ENCODE measurements at places on chromosomes 7 and 10. TPM values are rescaled to one million over a fixed set of nuclear protein-coding genes. Genes with fewer than 3 reads are reported as not detected.

Gene CALHM1
- total RNA-seq, result 0.40 TPM

Gene MRC1
- total RNA-seq, result 0.15 TPM

Gene MALSU1
- total RNA-seq, result 42.0 TPM

Gene ABCC2
- 2.9 TPM for total RNA-seq

Gene NPFFR1
- total RNA-seq, result not detected

Gene HILPDA
- total RNA-seq, result 14.5 TPM

Gene ASAH2
- 1.8 TPM for total RNA-seq

- no peak overlapping the region for H3K27ac ChIP-seq
- no peaks in the 10 kb centered on the region for H3K4me1 ChIP-seq
- H3K27me3 ChIP-seq, result no peaks in the 10 kb centered on the region
- no peak for DNase-seq
Measured at GRCh38 chr10:51920672-51921071, 221.3 kb upstream of the CSTF2T start.

DNA sequence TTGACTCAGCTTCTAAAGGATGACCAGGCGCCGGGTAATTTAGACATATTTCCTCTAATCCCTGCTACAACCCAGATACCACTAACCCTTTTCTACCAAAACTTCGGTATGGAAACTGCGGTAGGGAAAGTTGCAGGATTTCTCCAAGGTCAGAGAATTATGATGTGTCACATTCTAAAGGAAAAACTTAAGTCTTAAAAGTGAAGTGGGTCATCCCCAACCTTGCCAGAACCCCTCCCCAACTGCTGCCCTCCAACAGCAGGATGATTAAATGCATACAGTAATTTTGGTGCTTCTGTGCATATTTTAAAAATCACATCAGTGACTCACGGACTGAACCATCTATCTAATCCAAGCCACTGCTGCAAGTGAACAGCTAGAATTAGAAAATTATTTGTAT lies 52.7 kb downstream of the GRB10 start:
- H3K36me3 ChIP-seq, result no peaks in the 10 kb centered on the region
- no peak overlapping the region for H3K27ac ChIP-seq
- H3K27me3 ChIP-seq, result peaks cover 7% of the 10 kb centered on the region
- H3K4me3 ChIP-seq, result no peak overlapping the region

GRCh38 chr7:107613948-107614347 lies 33.9 kb downstream of the BCAP29 start:
- H3K27ac ChIP-seq, result no peak overlapping the region
- peaks cover 39% of the 10 kb centered on the region for H3K36me3 ChIP-seq
- no peak overlapping the region for H3K4me3 ChIP-seq
- H3K27me3 ChIP-seq, result no peaks in the 10 kb centered on the region
- no peaks in the 10 kb centered on the region for H3K4me1 ChIP-seq

DNA sequence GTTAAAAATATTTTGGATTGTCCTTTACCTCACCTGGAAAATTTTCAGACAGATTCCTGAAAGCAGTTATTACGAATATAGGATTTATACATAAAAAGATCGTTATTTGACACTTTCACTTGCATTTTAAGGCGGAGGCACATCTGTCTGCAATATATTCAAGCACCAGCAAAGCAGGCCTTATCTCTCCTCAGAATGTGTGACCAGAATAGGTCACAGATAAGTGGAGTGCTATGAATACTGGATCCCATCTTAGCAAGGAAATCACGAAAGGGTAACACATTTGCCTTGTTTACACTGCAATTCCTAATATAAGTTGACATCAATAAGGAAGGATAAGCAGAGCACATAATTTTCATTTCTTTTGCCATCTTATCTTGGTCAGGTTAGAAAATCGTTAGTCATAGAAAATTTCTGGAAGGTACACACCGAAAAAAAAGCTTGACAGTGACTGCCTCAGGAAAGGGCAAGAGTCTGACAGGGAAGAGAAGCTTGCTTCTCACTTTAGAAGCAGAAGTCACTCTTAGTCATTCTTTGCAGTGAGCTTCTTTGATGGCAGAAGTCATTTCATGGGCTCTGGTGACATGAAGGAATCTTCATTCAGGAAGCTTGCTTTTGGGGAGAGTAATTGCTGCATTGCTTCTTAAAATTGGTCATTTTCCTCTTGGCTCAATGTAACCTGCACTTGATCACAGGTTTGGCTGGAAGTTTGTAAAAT lies 98.1 kb upstream of the STK17A start:
- no peak for DNase-seq
- no peak overlapping the region for H3K4me3 ChIP-seq
- no peaks in the 10 kb centered on the region for H3K27me3 ChIP-seq
- peaks cover 9% of the 10 kb centered on the region for H3K4me1 ChIP-seq
- no peaks in the 10 kb centered on the region for H3K36me3 ChIP-seq

- no peak overlapping the region for H3K27ac ChIP-seq
- no peak overlapping the region for H3K4me3 ChIP-seq
Measured at GRCh38 chr7:17195576-17195975, 102.9 kb upstream of the AHR start.

DNA sequence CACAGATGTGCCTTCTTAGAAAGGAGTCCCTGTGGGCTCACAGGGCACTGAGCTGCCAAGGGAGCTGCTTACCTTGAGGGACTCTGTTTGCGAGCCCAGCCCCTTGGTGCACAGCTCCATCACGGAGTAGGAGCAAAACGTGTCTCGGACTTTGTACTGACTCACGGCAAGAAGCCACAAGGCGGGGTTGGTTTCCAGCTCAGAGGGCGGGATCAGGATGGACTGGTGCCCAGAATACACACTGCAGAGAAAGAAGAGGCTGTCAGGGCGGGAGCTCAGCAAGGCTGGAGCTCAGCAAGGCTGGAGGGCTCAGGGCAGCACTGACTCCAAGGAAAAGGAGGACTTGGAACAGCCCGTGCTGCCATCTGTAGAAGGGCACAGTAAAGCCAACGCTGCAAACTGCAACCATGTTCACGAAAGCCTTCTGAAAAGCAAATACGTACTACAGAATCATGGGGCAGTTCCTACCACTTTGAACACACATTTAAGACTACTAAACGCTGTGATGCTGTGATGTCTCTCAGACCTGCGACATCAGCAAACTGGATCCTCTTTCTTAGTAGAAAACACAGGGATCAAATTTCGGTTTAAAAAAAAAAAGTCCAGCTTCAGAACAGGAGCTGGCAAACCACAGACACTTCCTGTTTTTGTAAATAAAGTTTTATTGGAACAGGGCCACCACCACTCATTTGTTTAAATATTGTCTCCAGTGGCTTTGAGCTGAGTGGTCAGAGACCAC lies 194.3 kb downstream of the ZMYND11 start:
- H3K27ac ChIP-seq, result no peak overlapping the region
- peaks cover 51% of the 10 kb centered on the region for H3K4me1 ChIP-seq
- H3K36me3 ChIP-seq, result no peaks in the 10 kb centered on the region
- H3K4me3 ChIP-seq, result no peak overlapping the region

DNA sequence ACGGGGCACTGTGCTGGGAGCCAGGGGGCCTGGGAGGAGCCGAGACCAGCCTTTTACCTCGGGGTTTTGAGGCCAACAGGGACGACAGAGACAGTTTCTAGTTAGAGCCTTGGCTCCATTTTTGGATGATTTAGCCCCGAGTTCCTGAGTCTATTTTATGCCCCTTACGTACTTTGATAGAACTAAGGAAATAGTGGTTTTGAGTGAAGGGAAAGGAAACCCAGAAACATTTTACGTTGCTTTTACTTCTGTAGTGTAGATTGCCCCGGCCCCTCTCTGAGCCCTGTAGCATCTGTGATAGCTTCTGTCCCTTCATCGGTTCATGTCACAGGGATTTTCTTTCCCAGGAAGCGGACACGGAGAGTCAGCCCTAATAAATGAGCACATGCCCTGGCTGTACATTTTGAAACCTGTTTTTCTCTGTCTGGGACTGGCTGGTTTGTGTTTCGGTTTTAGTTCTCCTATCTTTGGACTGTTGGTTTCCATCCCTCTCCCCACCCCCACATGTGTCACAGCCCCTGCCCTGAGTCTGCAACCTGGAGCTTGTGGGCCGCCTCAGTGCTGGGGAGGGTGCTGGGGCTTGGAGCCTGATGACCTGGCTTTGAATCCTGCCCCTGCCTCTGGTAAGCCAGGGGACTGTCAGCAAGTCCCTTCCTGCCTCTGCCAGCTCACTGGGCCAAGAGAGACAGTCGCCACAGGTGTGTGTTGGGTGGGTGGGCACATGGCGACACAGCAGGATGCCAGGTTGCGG lies 6.9 kb upstream of the ORAI2 start:
- H3K4me1 ChIP-seq, result peaks cover 95% of the 10 kb centered on the region
- peak; percentile 62 for DNase-seq
- peaks cover 9% of the 10 kb centered on the region for H3K36me3 ChIP-seq
- H3K4me3 ChIP-seq, result peak overlapping the region; percentile 76

DNA sequence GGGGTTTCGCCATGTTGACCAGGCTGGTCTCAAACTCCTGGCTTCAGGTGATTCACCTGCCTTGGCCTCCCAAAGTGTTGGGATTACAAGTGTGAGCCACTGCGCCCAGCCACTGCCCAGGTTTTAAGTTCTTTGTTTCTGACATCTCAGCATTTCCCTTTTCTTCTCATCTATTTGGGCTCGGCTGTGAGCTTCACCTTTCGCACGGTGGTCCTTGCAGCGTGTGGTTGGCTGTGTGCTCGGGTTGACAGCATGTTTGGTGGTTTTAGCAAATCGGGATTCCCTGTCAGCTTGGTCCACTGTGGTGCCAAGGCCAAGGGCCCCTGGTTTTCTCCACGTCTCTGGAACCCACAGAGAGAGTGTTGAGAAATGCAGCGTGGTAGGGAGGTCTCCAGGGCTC lies 138.8 kb downstream of the DNAJB6 start:
- H3K27ac ChIP-seq, result no peak overlapping the region
- H3K4me1 ChIP-seq, result no peaks in the 10 kb centered on the region
- H3K4me3 ChIP-seq, result no peak overlapping the region
- no peak for DNase-seq

DNA sequence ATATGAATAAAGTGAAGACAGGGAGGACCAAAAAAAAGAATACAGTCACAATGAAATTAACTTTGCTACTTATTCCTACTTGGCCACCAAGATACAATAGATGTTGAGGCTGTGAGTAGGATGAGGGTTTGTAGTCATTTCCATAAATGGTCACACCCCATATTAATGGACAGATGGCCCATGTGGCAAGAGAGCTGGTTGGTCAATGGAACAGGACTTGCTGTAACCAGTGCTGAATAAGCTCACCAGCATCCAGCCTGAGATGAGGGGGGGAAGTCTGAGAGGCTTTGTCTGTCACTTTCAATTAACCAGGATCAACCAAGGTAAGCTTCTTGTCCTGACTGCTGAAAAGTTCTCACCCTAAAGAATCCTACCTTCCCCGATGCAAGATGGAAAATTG lies 130.4 kb upstream of the KCNMA1 start:
- H3K4me1 ChIP-seq, result no peaks in the 10 kb centered on the region
- H3K36me3 ChIP-seq, result no peaks in the 10 kb centered on the region
- no peak overlapping the region for H3K27ac ChIP-seq
- H3K4me3 ChIP-seq, result no peak overlapping the region

GRCh38 chr10:88111294-88111693 lies 247.9 kb downstream of the PTEN start:
- H3K4me1 ChIP-seq, result peaks cover 30% of the 10 kb centered on the region
- no peaks in the 10 kb centered on the region for H3K36me3 ChIP-seq
- no peak for DNase-seq
- no peaks in the 10 kb centered on the region for H3K27me3 ChIP-seq

DNA sequence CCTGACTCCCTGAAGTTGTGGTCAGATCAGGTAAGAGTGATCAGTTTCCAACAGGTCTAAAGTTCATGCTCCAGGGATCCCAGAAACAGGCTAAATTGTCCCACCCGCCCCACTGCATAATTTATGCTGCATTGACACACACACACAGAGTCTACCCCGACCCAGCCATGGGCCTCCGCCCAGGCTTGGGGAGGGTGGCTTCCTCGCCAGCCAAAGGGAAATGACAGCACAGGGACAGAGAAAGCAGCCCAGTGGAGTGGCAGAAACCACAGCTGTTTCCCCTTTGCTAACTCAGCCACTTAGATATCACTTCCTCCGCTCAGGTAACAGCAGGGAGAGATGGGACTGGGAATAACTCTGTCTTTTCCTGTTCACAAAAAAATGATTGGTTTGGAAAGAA lies 9.4 kb downstream of the SH3PXD2A start:
- H3K4me3 ChIP-seq, result peak overlapping the region; percentile 36
- peak; percentile 27 for DNase-seq
- no peak overlapping the region for H3K27ac ChIP-seq
- H3K27me3 ChIP-seq, result peaks cover 20% of the 10 kb centered on the region

- peaks cover 5% of the 10 kb centered on the region for H3K4me1 ChIP-seq
- no peak for DNase-seq
- H3K4me3 ChIP-seq, result no peak overlapping the region
- H3K27ac ChIP-seq, result no peak overlapping the region
- H3K27me3 ChIP-seq, result peaks cover 27% of the 10 kb centered on the region
- H3K36me3 ChIP-seq, result no peaks in the 10 kb centered on the region
Measured at GRCh38 chr10:66927971-66928770, 2.3 kb downstream of the LRRTM3 start.

- DNase-seq, result no peak
- no peak overlapping the region for H3K27ac ChIP-seq
- no peaks in the 10 kb centered on the region for H3K36me3 ChIP-seq
- H3K27me3 ChIP-seq, result peaks cover 25% of the 10 kb centered on the region
- no peaks in the 10 kb centered on the region for H3K4me1 ChIP-seq
Measured at GRCh38 chr10:132893090-132893489, 49.3 kb downstream of the CFAP46 start.

DNA sequence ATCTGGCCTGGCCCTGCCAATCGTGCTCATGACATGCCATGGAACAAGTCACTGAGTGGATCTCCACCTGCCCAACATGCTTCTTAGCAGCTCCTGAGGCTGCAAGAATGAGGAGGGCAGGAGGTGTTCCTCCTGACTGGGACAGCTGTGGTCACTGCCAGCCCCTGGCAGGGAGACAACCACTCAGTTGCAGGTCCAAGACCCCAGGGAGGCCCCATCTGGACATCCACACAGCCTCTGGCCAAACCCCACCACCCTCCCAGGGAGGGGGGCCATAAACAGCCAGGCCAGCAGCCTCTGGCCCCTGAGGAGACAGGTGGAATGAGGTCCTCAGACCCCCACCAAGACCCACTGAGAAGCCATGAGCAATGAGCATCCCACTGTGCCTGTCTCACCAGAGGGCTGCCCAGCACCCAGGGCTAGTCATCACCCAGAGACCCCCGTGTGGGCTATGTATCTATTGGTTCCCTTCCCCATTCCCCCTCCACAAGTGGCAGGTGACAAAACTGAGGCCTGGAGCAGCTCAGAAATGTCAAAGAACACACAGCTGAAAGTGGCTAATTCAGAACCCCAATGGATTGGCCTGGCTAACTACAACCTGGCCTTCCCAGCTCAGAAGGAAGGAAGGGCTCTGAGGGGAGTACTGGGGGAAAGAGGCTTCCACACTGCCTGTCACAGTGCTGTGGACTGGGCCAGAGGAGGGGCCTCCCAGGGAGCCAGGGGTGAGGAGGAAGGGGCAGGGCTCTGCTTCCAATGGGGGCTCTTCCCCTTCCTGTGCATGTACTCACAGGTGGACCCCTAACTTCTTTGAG lies 3.0 kb downstream of the GPRIN2 start:
- H3K27ac ChIP-seq, result no peak overlapping the region
- peaks cover 13% of the 10 kb centered on the region for H3K4me1 ChIP-seq
- H3K4me3 ChIP-seq, result no peak overlapping the region
- no peaks in the 10 kb centered on the region for H3K36me3 ChIP-seq

Data from activated B cell treated with CpG ODN at 0.5 μM for 24 hours (primary cell).